ENCODE measurements at places on chromosomes 13 and 19. TPM values are rescaled to one million over a fixed set of nuclear protein-coding genes. Genes with fewer than 3 reads are reported as not detected.

LRRC25 gene
- total RNA-seq, result 6.6 TPM

GJB6 gene
- total RNA-seq, result not detected

CCDC70 gene
- not detected for total RNA-seq

ZNF134 gene
- total RNA-seq, result 20.2 TPM

GPR183 gene
- total RNA-seq, result 23.3 TPM

DHDH gene
- not detected for total RNA-seq

CBARP gene
- total RNA-seq, result 1.0 TPM

ZNF805 gene
- total RNA-seq, result 15.4 TPM

ZNF154 gene
- total RNA-seq, result 7.0 TPM

HPN gene
- total RNA-seq, result 0.86 TPM

- DNase-seq, result no peak
These were observed 4.7 kb downstream of the EPS8L1 start for GRCh38 chr19:55080121-55080967.

GRCh38 chr19:7605490-7606222 lies 10.0 kb downstream of the CAMSAP3 start:
- DNase-seq, result no peak

GRCh38 chr13:102392481-102393209 lies 9.2 kb downstream of the FGF14 start:
- DNase-seq, result no peak

- no peak for DNase-seq
These were observed 279.3 kb upstream of the KLF12 start for GRCh38 chr13:74413482-74413881.

DNA sequence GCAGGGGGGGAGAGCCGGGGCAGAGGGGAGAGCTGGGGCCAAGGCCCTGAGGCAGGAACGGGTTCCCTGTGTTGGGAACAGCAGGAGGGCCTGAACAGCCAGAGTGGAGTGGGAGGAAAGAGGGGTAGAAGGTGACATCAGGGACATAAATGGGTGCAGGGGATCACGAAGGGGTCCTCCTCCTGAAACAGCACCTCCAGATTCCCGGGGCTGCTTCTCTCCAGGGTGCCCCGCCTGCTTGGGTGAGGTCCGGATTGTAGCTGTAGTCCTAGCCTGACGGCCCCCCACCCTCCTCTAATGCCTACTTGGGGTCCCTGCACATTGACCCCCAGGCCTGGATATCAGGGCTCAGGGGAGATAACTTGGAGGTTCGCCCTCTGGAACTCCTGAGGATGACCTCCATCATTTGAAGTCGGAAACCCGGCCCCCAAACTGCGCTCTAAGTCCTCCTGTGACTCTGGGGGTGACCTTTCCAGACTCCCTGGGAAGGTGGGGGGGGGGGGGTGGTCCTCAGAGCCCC lies 473 bp upstream of the SCN1B start:
- no peak for DNase-seq

DNA sequence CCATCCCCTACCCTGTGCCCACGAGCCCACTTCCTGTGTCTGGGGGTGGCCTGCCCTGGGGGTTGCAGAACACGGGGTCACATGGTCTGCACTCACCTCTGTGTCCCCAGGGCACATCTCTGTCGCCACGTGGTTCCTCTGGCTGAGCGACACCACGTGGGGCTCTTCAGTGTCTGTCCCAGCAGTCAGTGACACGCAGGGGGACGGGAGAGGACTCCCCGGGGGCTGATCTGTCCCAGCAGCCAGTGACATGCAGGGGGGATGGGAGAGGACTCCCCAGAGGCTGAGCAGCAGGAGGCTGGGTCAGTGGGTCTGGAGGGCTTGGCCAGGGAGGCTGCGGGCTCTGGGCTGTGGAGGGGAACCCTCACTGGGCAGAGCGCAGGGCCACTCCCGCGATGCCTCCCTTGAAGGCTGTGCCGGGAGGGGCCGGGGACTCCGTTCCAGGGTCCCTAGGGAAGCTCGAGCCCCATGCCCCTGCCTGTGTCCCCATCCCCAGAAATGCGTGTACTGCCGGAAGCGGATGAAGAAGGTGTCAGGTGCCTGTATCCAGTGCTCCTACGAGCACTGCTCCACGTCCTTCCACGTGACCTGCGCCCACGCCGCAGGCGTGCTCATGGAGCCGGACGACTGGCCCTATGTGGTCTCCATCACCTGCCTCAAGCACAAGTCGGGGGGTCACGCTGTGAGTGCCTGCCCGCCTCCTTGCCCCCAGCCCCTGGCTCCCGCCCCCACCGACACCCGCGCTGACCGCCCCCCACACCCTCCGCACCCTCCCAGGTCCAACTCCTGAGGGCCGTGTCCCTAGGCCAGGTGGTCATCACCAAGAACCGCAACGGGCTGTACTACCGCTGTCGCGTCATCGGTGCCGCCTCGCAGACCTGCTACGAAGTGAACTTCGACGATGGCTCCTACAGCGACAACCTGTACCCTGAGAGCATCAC lies 174.8 kb downstream of the KDM4B start:
- DNase-seq, result no peak

- no peak for DNase-seq
These were observed 88.9 kb downstream of the SLC25A15 start for GRCh38 chr13:40878321-40878720.

GRCh38 chr19:49690656-49691242 lies at the start of gene CPT1C:
TSS of gene CPT1C (plus strand) at chr19:49691116. CDS start at chr19:49692253, 1,137 bp downstream.
- peak; percentile 94 for DNase-seq

DNA sequence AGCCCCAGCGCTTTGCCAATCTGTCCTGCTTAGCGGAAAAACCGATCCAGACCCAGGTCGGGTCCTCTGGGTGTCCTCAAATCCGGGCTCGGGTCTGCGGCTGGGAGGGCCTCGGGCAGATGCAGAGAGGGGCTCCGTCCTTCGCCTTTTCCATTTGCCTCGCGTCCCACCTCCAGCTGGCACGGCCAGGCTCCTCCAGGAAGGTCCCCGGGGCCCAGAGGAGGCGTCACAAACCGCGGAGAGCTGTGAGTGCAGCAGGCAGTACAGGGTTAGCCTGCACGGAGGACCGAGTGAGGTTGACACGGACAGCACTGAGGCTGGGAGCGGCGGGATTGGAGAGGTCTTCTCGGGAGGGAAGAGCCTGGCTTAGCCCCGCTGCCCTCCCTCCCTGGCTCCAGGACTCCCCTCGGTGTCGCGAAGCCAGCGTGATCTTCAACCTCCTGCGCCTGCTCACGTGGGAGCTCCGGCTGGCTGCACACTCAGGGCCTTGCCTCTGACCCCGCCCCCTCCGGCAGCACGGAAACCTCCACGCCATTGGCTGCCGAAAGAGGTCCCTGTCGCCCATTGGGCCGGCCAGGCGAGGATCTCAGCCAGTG lies 2.8 kb upstream of the IFNL2 start:
- DNase-seq, result no peak

DNA sequence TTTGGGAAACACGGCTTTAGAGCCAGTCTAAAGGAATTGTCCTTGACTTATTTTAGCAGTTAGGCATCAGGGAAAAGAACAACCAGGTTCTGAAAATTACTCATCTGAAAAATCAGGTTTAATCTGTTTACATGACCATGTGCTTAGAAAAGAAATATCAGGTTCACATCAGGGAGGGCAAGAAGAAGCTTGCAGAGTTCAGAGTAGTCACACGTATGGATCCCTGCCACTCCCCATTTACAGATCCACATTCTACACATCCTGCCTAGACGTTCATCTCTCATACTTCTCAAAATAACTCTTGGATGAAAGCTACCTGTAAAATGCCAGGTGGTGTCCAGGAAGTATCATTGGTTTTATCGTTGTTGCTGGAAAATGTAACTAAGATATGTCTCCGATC lies 14.0 kb upstream of the PHF11 start:
- no peak for DNase-seq

GRCh38 chr13:41880966-41881365 lies 79.9 kb downstream of the VWA8 start:
- no peak for DNase-seq

DNA sequence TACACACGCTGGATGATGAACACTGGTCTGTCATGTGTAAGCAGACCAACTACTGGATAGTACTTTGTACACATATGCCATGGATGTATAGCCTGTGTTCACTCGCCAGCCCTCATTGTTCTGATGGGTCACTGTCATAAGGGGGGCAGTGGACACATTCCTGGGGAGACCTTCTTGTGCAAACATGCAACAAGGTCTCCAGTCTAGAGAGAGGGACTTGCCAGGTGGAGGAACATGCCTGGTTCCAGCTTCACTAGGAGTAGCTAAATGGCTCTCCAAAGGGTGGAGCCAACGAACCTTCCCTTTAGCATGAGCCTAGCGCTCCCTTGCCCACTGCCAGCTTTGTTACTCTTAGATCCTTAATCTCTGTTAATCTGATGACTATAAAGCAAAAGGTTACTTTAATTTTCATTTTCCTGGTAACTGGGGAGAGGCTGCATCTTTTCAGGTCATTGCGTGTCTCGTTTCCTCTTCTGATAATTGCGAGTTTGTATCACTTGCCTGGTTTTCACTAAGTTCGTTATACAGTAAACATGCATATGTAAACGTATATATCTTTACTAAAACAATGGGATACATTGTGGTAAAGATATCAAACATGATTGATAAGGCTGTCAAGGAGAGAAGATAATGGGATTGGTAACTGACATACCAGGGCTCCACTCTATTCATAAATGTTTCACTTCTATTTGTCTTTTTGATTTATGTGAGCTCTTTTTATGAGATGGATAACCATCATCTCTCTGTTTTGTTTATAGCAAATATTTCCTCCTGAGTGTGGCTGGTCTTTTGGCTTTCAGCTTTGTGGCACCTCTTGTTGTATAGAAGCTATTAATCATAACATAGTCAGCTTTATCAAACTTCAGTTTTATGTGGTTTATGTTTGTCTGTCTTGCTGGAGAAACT lies 235.2 kb upstream of the SGCG start:
- DNase-seq, result peak; percentile 91

GRCh38 chr13:95367309-95367843 lies 66.1 kb upstream of the ABCC4 start:
- DNase-seq, result no peak

GRCh38 chr13:23434491-23434890 lies 989 bp upstream of the SACS start:
- peak; percentile 60 for DNase-seq

DNA sequence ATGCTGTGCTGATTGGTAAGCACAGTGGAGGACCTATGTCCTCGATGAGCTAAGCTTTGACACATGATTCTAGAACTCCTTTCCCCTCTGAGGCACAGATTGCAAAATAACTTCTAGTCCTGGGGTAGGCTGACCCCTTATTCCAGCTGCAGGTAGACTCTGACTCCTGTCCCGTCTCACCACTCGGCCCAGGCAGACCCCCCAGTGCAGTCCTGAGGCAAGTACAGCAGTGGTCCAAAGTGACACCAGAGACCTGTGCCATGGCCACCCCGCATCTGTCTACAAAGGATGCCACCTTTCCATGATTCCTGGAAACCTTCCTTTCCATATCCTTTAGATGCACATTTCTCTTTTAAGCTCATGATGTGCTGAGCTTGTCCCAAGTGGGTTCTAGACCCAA lies 482.5 kb downstream of the ZNF536 start:
- peak; percentile 55 for DNase-seq

DNA sequence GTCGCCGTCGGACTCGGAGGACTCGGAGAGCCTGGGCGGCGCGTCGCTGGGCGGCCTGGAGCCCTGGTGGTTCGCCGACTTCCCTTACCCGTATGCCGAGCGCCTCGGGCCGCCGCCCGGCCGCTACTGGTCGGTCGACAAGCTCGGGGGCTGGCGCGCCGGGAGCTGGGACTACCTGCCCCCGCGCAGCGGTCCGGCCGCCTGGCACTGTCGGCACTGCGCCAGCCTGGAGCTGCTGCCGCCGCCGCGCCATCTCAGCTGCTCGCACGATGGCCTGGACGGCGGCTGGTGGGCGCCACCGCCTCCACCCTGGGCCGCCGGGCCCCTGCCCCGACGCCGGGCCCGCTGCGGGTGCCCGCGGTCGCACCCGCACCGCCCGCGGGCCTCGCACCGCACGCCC lies 2.5 kb upstream of the GRWD1 start:
- DNase-seq, result no peak

GRCh38 chr19:51694318-51695085 lies 1.4 kb downstream of the SPACA6 start:
- DNase-seq, result no peak

DNA sequence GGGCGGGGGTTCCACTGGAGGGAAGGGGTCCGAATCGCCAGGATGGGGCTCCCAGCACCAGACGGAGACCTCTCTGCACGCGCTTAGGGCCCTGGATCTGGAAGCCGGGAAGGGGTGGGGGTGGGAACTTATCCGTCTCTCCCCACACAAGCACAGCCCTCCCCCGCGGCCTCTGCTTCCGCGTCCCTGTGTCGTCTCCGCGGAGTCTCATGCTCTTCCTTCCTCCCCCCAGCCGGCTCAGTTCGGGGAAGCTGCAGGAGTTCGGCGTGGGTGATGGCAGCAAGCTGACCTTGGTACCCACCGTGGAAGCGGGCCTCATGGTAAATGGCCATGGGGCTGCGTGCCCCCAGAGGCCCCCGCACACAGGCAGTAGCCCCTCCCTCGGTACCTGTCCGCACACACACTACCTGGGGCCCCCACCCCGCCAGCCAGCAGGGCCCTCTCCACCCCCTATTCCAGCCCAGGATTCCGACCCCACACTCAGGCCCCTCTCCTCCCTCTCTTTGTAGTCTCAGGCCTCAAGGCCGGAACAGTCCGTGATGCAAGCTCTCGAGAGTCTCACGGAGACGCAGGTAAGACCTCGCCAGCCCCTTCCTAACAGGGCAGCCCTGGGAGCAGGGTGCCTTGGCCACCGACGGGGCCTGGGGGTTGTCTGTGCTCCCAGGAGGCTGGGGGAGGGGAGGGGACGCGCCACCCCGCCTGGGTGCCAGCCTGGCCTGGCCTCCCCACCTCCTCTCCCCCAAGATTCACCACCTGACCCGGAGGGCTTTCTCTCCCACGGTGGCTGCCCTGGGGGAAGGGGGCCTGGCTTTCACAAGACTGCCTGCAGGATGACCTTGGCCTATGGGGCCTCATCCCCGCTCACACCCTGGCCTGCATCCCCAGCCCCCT lies 3.2 kb downstream of the MIDN start:
- no peak for DNase-seq

DNA sequence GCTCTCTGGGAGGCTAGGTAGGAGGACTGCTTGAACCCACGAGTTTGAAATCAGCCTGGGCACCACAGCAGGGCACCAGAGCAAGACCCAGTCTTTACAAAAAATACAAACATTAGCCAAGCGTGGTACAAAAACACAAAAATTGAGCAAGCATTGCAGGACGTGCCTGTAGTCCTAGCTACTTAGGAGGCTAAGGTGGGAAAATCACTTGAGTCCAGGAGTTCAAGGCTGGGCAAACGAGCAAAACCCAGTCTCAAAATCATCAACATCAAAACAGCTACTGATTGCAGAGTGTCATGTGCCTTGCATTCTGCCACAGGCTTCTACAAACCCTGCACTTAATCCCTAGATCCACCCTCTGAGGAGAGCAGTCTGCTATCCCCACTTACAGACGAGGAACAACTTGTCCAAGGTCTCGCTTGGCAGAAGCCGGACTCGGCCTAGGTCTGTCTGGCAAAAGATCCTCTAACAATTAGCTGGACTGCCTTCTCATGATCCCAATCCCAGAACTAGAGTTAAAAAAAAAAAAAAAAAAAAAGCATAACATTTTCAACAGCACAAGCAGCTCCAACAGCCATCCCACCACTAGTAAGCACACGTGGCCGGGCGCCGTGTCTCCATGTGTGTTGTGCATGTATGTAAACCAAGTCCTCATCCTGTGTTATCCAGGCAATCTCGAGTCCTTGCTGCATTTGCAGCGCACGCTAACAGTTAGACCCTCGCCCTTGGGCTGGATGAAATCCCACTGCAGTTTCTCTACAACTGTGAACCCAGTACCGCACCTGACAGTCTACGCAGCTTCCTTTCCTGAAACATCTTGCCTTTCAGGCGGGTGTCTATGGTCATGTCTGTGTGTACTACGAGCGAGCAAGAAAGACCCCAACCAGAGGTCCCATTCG lies 2.0 kb downstream of the PPP6R1 start:
- DNase-seq, result no peak

GRCh38 chr13:45674908-45675307 lies 27.2 kb upstream of the CBY2 start:
- DNase-seq, result peak; percentile 39
